Stimulated activated naive B cell treated with anti-CD40 and anti-IgM and Interleukin-4, amounts not matched to agents 10 μg/mL and 1 μg/mL and 100 μg/mL, for 72 hours (primary cell): ENCODE measurements at places on chromosomes 11 and 22.

GRCh38 chr11:96162816-96163499, 180.0 kb downstream of the MAML2 start:
- peaks cover 44% of the 10 kb centered on the region for H3K4me1 ChIP-seq
- no peaks in the 10 kb centered on the region for H3K27me3 ChIP-seq
- no peak overlapping the region for H3K4me3 ChIP-seq

GRCh38 chr11:98568013-98568412, 452.7 kb upstream of the CNTN5 start:
- no peaks in the 10 kb centered on the region for H3K4me1 ChIP-seq
- no peaks in the 10 kb centered on the region for H3K27me3 ChIP-seq
- H3K36me3 ChIP-seq, result no peaks in the 10 kb centered on the region
- H3K27ac ChIP-seq, result no peak overlapping the region

DNA sequence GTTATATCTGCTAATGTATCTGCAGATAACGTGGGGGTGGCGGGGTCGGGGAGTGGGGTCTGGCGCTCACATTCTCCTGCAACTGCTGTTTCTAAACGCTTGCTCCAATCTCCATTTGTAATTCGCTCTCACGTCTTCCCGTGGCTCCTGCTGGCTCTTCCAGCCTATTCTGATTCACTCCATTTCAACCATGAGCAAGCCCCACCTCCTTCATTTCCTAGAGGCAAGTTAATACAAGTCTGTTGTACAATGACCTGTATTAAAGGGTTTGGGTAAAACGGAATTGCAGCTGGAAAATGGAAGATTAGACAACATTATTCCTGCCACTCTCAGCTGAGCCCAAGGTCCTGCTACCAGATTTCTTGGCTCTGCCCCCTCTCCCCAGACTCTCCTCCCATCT, 132.3 kb downstream of the CSNK2A3 start:
- no peak overlapping the region for H3K27ac ChIP-seq
- no peak for DNase-seq
- no peaks in the 10 kb centered on the region for H3K36me3 ChIP-seq
- peaks cover 6% of the 10 kb centered on the region for H3K27me3 ChIP-seq
- no peak overlapping the region for H3K4me3 ChIP-seq

DNA sequence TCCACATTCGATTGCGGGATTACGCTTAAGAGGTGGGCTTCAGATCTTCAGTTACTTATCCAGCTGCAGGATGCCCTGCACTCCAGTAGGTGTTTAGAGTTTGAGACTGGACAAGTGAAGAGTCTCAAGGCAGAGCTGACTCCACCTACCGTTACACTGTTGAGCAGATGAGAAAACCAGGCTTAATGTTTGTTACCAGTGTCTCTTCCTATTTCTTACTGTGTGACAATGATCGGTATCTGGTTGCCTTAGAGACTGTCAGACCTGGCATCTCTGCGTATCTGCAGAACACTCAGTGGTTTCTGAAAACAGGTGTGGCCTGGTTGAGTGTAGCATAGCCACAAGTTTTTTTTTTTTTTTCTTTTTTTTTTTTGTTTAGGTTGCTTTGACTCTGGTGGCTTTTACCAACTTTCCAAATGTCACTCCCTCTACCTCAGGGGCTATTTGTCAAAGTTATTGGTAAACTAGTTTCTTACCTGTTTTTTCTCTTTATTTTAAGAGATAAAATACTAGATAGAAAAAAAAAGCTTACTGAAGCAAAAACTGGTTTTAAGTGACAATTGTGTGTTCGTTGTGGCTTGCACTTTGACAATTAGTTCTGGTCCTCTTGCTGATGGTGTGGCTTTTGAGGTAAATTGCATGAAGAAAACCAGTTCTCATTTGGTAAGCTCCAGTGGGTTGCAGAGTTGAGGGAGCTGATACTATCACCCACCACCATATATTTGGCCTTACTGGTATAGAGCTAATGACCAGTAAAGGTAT, 284.8 kb downstream of the ETS1 start:
- H3K4me3 ChIP-seq, result peak overlapping the region; percentile 21
- H3K4me1 ChIP-seq, result peaks cover 77% of the 10 kb centered on the region

DNA sequence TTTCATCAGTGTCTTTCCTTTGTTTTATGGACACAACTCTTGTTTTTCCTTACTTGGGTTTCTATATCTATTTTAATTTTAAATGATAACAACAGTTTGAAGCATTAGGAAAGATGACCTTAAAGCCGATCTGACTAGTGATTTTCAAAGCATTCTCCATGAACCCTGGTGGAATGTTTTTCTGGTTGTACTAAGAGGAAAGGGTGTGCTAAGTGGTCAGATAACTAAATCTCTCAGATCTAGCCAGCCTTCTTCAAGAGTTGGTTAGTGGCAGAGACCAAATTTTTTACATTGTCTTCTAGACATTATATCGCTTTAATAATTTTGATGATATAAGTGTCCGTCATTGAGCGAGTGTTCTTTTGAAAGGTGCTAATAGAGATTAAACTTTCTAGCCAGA, 134.4 kb downstream of the METTL15 start:
- no peak overlapping the region for H3K4me3 ChIP-seq
- H3K36me3 ChIP-seq, result peaks cover 31% of the 10 kb centered on the region
- H3K4me1 ChIP-seq, result peaks cover 1% of the 10 kb centered on the region
- DNase-seq, result no peak
- H3K27me3 ChIP-seq, result no peaks in the 10 kb centered on the region

- no peaks in the 10 kb centered on the region for H3K27me3 ChIP-seq
- H3K4me1 ChIP-seq, result no peaks in the 10 kb centered on the region
- H3K36me3 ChIP-seq, result no peaks in the 10 kb centered on the region
- H3K4me3 ChIP-seq, result no peak overlapping the region
- no peak for DNase-seq
Observed at GRCh38 chr22:47655930-47656329, 893.5 kb downstream of the TBC1D22A start.

DNA sequence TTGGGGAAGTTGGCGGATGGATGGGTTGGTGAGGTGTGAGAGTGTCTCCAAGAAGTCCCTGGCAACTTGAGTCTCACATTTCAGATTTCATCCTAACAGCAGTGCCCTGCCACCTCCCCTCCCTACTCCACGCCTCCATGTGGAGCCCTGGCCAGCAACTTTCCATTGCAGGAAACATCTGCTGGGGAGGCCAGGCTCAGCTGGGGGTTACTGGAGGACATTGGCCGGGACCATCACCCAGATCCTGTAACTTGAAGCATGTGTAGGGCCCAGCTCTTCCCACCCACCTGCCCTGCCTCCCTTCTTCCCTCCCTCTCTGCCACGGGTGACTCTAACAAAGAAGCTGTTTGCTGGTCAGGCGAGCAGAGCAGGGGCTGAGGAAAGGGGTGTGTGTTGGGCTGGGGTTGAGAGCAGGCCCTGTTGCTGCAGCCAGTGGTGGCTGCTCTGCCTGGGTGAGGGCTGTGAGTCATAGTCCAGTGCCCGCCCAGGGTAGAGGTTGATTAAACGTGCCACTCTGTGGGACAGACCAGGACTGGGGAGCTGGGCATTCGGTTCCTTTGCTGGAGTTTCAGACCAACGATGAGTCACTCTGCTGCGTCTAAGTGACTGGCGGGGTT, 64.0 kb downstream of the SCN3B start:
- H3K36me3 ChIP-seq, result no peaks in the 10 kb centered on the region
- no peaks in the 10 kb centered on the region for H3K27me3 ChIP-seq
- no peak overlapping the region for H3K4me3 ChIP-seq
- H3K27ac ChIP-seq, result no peak overlapping the region
- no peak for DNase-seq

- no peaks in the 10 kb centered on the region for H3K27me3 ChIP-seq
- H3K36me3 ChIP-seq, result no peaks in the 10 kb centered on the region
Observed at GRCh38 chr11:134097166-134097565, 28.3 kb downstream of the JAM3 start.

GRCh38 chr11:85758026-85758425, 52.9 kb downstream of the SYTL2 start:
- H3K27me3 ChIP-seq, result no peaks in the 10 kb centered on the region
- DNase-seq, result no peak
- no peak overlapping the region for H3K27ac ChIP-seq
- no peak overlapping the region for H3K4me3 ChIP-seq
- no peaks in the 10 kb centered on the region for H3K36me3 ChIP-seq
- peaks cover 9% of the 10 kb centered on the region for H3K4me1 ChIP-seq

DNA sequence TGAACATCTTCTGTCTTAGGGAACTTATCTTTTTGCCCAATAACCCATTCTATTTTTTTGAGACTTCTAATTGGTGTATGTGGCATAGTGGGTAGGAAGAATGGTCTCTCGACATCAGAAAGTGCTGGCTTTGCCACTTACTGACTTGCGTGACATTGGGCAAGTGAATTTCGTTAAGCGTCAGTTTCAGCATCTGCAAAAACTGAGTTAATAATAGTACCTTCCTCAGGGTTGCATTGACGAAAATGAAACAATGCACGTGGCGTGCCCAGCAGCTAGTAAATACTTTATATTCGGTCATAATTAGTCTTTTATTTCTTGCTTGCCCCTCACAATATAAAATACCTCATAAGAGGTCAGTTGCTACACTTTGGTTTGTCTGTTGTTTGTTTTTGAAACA, 12.5 kb upstream of the GRIK4 start:
- peaks cover 33% of the 10 kb centered on the region for H3K27me3 ChIP-seq
- no peak overlapping the region for H3K27ac ChIP-seq
- DNase-seq, result no peak
- no peaks in the 10 kb centered on the region for H3K4me1 ChIP-seq

GRCh38 chr11:14144934-14145333, 182.4 kb downstream of the SPON1 start:
- no peak overlapping the region for H3K4me3 ChIP-seq
- H3K4me1 ChIP-seq, result no peaks in the 10 kb centered on the region
- H3K36me3 ChIP-seq, result no peaks in the 10 kb centered on the region
- H3K27me3 ChIP-seq, result no peaks in the 10 kb centered on the region

DNA sequence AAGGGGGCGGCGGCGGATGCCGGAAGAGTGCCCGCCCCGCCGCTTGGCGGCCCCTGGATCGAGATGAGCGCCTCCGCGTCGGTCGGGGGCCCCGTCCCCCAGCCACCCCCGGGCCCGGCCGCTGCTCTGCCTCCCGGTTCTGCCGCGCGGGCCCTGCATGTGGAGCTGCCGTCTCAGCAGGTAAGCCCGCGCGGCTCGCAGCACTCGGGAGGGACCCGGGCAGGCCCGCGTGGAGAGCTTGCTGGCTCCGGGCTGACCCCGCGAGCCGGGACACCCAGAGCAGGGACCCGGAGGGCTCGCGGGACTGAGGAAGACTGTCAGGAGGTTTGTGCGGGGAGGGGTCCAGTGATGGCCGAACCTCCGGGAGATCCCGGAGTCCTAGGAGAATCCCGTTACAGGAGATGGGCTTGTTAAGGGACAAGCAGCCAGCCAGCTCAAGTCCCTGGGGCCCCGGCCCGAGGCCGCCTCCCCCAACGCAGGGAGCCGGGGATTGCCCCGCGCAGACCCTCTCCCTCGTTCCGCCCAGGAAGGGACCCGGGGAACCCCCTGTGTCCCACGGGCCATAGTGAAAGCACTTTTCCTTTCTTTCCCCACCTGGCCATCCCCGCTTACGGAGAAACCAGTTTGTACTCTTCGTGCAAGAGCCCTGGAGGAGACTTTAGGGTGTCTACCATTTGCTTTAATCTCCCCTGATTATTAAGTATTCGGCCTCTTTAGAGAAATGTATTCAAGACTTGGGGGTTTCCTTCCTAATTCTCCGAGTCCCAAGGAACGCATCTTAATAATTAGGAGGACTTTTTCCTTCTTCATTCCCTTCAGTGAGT, 547 bp downstream of the UVRAG start:
- H3K4me1 ChIP-seq, result peaks cover 42% of the 10 kb centered on the region
- peak; percentile 51 for DNase-seq
- peak overlapping the region; percentile 98 for H3K27ac ChIP-seq
- H3K4me3 ChIP-seq, result no peak overlapping the region
- peaks cover 8% of the 10 kb centered on the region for H3K36me3 ChIP-seq

GRCh38 chr22:22942511-22943329, 55.1 kb downstream of the IGLL5 start:
- DNase-seq, result peak; percentile 38
- H3K27ac ChIP-seq, result peak overlapping the region; percentile 62
- peak overlapping the region; percentile 14 for H3K4me3 ChIP-seq

DNA sequence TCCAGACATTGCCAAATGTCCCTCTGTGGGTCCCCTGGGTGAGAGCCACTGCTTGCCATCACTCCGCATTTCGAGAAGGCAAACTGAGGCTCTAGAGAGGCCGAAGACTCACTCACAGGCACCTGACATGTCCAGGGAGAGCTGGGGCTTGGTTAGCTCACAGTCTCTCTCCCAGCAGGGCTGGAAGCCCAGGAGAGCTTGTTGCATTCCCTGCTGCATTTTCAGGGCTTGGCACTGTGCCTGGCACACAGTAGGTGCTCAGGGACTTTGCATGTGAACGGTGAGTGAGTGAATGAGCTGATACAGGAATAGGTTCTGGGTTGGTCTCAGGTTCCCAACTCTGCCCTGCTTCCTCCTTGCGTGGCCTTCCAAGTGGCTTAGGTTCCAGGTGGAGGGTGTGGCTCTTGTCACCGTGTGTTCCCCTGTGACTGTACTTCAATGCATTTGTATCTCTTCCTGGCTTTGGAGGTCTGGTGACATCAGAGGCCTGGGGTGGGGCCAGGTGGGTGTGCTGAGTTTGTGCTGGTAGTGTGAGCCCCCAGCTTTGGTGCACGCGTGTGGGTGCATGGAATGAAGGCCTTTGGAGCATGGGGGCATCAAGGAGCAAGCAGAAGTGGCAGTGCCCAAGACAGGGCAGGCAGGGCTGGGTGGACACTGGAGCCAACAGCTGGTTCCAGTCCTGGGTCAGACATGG, 18.4 kb upstream of the SMIM38 start:
- H3K36me3 ChIP-seq, result peaks cover 34% of the 10 kb centered on the region
- no peaks in the 10 kb centered on the region for H3K27me3 ChIP-seq
- no peak overlapping the region for H3K27ac ChIP-seq
- H3K4me1 ChIP-seq, result peaks cover 36% of the 10 kb centered on the region

DNA sequence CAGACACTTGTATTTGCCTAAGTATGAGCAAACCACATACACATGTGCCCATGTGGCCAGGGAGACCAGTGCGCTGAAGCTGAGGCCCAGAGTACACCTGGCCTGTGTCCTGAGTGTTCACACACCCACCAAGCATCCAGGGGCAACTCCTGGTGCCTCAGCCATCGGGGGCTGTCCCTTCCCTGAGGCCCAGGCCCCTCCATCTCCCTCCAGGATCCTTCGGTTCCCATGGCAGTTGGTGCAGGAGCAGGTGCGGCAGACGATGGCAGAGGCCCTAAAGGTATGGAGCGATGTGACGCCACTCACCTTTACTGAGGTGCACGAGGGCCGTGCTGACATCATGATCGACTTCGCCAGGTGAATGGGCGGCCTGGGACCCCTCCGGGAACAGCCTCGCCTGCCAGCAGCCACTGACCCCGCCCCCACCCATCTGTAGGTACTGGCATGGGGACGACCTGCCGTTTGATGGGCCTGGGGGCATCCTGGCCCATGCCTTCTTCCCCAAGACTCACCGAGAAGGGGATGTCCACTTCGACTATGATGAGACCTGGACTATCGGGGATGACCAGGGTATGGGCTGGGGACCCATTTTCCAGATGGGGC, 6.5 kb upstream of the SMARCB1 start:
- no peak overlapping the region for H3K27ac ChIP-seq
- no peak for DNase-seq
- H3K27me3 ChIP-seq, result no peaks in the 10 kb centered on the region
- peaks cover 8% of the 10 kb centered on the region for H3K4me1 ChIP-seq
- no peak overlapping the region for H3K4me3 ChIP-seq

GRCh38 chr11:75445315-75445953, 12.4 kb upstream of the KLHL35 start:
- H3K27me3 ChIP-seq, result peaks cover 11% of the 10 kb centered on the region
- peak; percentile 24 for DNase-seq
- no peak overlapping the region for H3K4me3 ChIP-seq
- H3K27ac ChIP-seq, result no peak overlapping the region
- no peaks in the 10 kb centered on the region for H3K36me3 ChIP-seq
